ENCODE measurements at places on chromosomes 2 and 18. TPM values are rescaled to one million over a fixed set of nuclear protein-coding genes. Genes with fewer than 3 reads are reported as not detected.

Gene UGT1A6
- total RNA-seq: not detected

Gene CREG2
- not detected for total RNA-seq

GRCh38 chr2:224969633-224970260, 72.5 kb downstream of the DOCK10 start:
- no peak for DNase-seq

GRCh38 chr2:149313512-149313972, 16.8 kb upstream of the LYPD6 start:
- DNase-seq: no peak

GRCh38 chr2:128874608-128875007, 555.9 kb upstream of the HS6ST1 start:
- DNase-seq: no peak

DNA sequence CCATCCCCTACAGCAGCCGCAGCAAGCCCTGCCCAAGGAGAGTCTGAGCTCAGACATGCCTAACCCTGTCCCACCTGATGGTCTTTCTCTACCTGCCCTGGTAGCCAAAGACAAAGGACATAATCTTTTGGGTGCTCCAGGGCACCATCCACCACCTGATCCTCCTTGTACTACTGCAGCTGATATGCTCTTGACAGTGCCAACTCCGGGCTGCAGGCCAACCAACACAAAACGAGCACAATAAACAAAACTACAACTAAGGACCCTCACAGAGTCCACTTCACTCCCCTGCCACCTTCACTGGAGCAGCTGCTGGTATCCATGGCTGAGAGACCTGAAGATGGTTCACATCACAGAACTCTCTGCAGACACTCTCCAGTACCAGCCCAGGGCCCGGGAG, 106.3 kb downstream of the GRB14 start:
- DNase-seq: no peak

DNA sequence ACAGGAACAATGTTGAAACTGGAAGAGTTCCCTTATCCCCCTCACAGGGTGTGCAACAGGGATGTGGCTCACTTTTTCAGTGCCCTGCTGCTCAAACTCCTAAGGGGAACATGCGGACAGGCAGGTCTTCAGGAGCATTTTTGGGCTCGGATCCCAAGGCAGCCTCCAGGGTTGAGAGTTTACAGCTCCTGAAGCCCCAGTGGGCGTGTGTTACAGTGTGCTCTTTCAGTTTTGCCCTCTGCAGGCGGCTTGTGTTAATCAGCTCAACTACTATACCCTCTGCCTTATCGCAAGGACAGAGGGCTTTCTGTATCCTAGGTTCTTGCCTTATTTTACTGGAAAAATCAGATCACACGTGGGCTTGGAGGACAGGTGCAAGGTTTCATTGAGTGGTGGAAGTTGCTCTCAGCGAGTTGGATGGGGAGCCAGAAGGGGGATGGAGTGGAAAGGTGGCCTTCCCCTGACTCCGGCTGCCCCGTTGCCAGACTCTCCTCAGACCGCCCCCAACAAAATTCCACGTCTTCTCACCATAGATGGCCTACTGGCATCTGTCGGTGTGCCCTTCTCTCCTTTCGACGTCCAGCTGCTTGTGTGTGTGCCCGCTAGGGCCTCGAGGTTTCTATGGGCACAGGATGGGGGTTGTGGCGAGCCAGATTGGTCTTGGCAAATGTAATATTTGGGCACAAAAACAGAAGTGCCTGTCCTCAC, 541.9 kb downstream of the TMX3 start:
- DNase-seq: no peak

GRCh38 chr2:223076573-223076972, 24.6 kb downstream of the KCNE4 start:
- no peak for DNase-seq

- no peak for DNase-seq
These were observed 23.7 kb downstream of the NCAPH start for GRCh38 chr2:96359310-96359709.

Data from CD8-positive, alpha-beta memory T cell (primary cell).